ENCODE measurements at places on chromosomes 4 and X. TPM values are rescaled to one million over a fixed set of nuclear protein-coding genes. Genes with fewer than 3 reads are reported as not detected.

DNA sequence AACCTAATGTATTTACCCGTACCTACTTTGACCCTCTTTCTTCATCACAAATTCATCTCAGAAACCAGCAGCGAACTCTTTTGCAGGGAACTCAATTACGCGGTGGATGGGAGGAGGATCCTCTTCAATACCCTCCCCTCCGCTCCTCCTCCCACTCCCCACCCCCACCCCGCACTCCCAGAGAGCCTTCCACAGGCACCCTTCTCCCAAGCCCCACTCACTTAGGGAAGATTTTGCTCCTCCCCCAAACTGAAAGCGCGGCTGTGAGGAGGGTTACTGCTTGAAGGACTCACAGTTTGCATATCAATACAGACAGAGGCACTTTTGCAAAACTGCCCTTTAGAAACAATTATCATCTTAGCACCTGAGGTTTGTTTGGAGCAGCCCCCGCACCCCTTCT lies 960 bp upstream of the IL1RAPL1 start:
- no peaks in the 10 kb centered on the region for H3K27me3 ChIP-seq
- peak overlapping the region; percentile 68 for H3K27ac ChIP-seq
- H3K4me1 ChIP-seq, result no peaks in the 10 kb centered on the region
- DNase-seq, result peak; percentile 19
- no peaks in the 10 kb centered on the region for H3K36me3 ChIP-seq
- peak overlapping the region; percentile 66 for H3K4me3 ChIP-seq

MAGEA1 gene
- total RNA-seq, result not detected

- H3K36me3 ChIP-seq, result no peaks in the 10 kb centered on the region
- DNase-seq, result no peak
- H3K27ac ChIP-seq, result no peak overlapping the region
- H3K4me1 ChIP-seq, result no peaks in the 10 kb centered on the region
- H3K4me3 ChIP-seq, result no peak overlapping the region
- no peaks in the 10 kb centered on the region for H3K27me3 ChIP-seq
Measured at GRCh38 chrX:114962209-114962608, 55.2 kb downstream of the IL13RA2 start.

- H3K36me3 ChIP-seq, result no peaks in the 10 kb centered on the region
- no peak overlapping the region for H3K27ac ChIP-seq
- H3K4me1 ChIP-seq, result no peaks in the 10 kb centered on the region
Measured at GRCh38 chrX:42755815-42756214, 22.1 kb downstream of the PPP1R2C start.

Data from left ventricle myocardium inferior (tissue), 1 donor.